Hematopoietic multipotent progenitor cell treated with erythropoietin and hydrocortisone succinate and interleukin-3 and kit ligand, for 4 days (in vitro differentiated cells): ENCODE measurements at places on chromosomes 2 and 18.
A peak's percentile ranks its signal among the peaks of the same experiment; 100 is the strongest.

DNA sequence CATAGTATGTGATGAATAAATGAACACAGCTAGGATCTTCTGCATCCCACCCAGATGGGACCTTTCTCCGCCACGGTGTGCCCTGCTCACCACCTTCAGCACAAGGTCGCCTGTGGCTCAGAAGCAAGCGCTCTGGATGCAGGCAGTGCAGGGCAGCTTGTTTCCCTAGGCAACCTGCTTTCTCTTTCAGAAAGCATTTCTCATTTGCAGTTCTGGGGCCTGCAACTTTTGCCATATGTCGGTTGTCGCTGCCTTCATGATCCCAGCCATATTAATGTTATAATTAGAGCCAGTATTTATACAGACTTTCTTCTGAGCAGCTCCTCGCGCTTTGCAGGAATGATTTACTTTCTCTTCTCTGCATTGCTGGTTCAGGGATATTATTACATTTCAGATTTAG, 692.8 kb downstream of the RNF144A start:
- no peak for DNase-seq

- no peak for DNase-seq
These were observed 141.9 kb downstream of the SUCLG1 start for GRCh38 chr2:84317135-84317534.

GRCh38 chr2:38217401-38218188, 141.6 kb upstream of the CYP1B1 start:
- DNase-seq: no peak

GRCh38 chr2:37674946-37675345, 3.5 kb upstream of the CDC42EP3 start:
- no peak for DNase-seq

- DNase-seq: peak; percentile 52
These were observed 12.0 kb downstream of the ALPG start for GRCh38 chr2:232418466-232419244.

DNA sequence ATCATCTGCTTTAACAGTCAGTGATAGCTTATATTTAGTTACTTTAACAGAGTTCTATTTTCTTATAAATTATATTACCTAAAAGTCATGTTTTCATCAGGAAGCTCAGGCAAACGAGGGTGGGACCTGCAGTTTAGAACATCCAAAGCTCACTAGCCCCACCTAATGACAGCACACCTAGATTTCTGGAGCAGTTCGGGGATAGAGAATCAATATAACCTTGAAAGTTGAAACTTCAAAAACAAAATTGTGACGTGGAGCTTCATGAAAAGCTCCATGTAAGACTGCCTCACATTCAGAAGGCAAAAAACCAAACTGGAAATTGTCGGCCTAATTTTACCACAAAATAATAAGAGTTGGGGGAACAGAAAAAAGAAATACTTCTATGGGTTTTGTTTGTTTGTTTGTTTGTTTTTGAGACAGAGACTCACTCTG, 185.9 kb upstream of the CCDC150 start:
- peak; percentile 65 for DNase-seq

DNA sequence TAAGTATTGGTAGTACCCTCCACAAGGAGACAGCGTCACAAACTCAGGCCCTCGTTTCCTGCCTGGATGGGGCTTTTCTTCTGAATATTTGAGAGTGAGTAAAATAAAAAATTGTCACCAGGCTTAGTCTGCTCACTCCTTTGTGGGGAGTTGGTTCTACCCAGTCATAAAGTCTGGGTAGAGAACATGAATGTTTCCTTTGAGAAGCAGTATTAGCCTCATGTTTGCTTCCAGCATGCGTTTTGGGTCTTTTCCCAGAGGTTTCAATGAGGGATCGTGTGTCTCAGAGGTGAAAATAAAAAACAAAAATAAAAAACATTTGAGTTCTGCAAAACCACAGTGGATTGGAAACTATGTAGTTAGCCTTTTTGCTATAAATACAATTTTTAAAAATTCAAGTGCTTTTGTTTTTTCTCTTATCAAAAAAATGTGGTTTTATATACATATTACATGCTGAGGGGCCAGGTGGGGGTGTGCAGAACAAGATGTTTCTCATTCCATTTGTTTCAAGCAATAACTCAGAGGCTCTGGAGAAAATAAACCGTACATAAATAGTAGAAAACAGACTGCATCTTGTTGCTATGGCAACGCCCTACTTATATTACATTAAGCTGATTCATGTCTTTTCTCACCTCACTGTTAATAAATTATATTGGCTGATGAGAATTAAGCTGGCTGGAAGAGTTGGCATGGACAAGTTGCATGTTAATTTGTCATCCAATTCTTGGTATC, 225.4 kb upstream of the FBXO11 start:
- DNase-seq: peak; percentile 65

- DNase-seq: peak; percentile 72
These were observed 98.0 kb downstream of the STPG4 start for GRCh38 chr2:47056868-47057686.

GRCh38 chr2:118937817-118938216, 4.2 kb upstream of the MARCO start:
- no peak for DNase-seq

GRCh38 chr2:3929374-3929773, 226.0 kb downstream of the DCDC2C start:
- DNase-seq: no peak

GRCh38 chr18:24214144-24214543, 75.3 kb downstream of the CABYR start:
- DNase-seq: no peak

DNA sequence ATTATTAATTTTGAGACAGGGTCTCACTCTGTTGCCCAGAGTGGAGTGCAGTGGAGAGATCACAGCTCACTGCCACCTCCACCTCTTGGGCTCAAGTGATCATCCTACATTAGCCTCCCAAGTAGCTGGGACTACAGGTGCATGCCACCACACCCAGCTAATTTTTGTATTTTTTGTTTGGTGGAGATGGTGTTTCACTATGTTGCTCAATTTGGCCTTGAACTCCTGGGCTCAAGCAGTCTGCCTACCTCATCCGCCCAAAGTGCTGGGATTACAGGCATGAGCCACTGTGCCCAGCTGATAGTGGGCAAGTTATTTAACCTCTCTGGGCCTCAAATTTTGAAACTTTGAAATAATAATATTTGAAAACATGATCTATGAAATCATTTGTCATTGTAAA, 26.5 kb downstream of the DCAF17 start:
- no peak for DNase-seq

GRCh38 chr2:6370753-6371551, 494.8 kb downstream of the CMPK2 start:
- DNase-seq: no peak

GRCh38 chr2:27962006-27962405, 71.5 kb downstream of the BABAM2 start:
- no peak for DNase-seq

GRCh38 chr2:55105456-55105855, 55.2 kb upstream of the RTN4 start:
- no peak for DNase-seq

GRCh38 chr2:130872741-130873125, 36.0 kb downstream of the ARHGEF4 start:
- no peak for DNase-seq

GRCh38 chr2:241794250-241794823, 14.7 kb upstream of the NEU4 start:
- DNase-seq: no peak

DNA sequence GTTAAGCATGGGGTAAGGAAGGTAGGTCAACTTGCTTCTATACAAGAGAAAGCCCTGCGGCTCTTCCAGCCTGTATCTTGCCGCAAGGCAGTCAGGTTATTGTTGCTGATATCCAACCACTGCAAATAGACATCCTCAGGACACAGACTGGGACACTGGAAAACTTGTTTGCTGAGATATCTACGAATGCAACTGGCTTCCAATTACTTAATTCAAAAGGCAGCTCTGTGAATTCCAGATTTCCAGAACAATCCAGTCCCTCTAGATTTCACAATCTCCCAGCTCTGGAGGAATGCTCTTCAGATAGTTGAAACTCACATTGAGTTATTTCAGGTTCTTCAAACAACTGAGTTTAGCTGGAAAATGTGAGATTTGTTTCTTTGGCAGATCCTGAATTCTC, 34.6 kb upstream of the SP9 start:
- no peak for DNase-seq

DNA sequence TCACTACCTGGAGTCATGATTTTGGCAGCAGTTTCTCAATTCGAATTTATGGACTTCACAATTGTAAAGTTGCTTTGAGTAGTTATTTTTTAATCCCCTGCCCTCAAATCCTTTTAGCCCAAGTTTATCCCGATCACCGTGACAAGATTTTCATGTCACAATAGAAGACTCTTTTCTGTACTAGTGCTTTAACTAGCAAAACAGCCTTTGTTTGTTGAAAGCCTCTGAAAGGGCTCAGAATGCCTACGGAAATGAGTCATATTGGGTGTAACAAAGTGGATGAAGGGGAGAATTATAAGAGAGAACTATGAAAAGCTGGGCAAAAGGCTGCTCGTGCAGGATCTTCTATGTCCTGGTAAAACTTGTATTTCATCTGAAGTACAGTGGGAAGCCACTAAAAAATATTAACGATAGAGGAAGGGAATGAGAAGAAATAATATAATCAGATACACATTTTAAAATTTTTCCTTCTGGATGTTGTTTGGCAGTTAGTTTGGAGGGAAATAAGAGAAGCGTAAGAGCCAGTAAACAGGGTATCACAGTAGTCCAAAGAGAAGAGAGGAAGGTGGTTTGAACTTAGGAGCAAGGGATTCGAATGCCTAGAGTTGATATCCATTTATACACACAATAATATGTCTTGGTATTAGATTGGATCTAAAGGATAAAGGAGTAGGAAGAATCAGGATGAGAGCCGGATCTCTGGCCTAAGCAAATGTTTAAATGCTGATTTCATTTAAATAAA, 114.9 kb downstream of the GALNT13 start:
- DNase-seq: no peak

DNA sequence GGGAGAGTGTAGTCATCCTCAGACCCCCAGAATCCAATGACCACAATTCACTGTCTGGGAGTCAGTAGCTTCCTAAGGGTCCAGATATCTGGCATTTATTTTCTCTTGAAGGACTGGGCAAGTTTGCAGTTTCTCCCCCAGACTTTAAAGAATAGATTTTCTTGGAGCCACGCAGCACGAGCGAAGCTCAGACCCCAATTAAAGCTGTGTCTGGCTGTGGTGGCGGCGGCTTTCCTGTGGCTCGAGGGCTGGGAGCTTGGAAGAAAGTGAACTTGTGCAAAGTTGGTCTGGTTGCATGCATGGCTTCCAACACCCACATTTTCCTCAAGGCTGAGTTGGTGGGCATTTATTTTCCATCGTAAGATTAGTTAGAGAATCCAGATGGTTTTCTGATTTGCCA, 105.0 kb downstream of the ACKR3 start:
- no peak for DNase-seq

- DNase-seq: no peak
These were observed 136.3 kb downstream of the CYP26B1 start for GRCh38 chr2:72011370-72011689.

DNA sequence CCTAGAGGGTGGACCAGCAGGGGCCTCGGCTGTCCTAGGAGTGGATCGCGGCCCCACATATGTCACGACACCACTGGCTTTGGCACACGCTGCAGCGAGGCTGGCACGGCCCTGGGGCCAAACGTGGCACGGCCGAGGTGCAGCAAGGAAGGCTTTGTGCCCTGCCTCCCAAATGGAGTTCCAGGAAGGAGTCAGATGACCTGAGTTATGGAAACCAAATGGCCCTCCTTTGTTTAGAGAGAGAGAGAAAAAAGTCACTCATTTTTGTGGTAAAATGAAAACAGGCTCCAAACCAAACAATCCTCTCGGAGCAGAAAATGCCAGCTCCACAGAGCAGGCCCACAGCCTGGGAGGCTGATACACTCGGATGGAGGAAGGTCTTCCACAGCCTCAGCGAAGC, 105.6 kb downstream of the ANTXR1 start:
- DNase-seq: no peak

GRCh38 chr2:150097901-150098531, 389.5 kb downstream of the RND3 start:
- no peak for DNase-seq

GRCh38 chr2:168186452-168186851, 60.9 kb downstream of the STK39 start:
- no peak for DNase-seq

GRCh38 chr2:59926731-59927130, 626.7 kb downstream of the BCL11A start:
- DNase-seq: no peak

- DNase-seq: no peak
These were observed 119.5 kb downstream of the NUP35 start for GRCh38 chr2:183243758-183244157.

- no peak for DNase-seq
These were observed 926.9 kb downstream of the TSN start for GRCh38 chr2:122682356-122682755.

DNA sequence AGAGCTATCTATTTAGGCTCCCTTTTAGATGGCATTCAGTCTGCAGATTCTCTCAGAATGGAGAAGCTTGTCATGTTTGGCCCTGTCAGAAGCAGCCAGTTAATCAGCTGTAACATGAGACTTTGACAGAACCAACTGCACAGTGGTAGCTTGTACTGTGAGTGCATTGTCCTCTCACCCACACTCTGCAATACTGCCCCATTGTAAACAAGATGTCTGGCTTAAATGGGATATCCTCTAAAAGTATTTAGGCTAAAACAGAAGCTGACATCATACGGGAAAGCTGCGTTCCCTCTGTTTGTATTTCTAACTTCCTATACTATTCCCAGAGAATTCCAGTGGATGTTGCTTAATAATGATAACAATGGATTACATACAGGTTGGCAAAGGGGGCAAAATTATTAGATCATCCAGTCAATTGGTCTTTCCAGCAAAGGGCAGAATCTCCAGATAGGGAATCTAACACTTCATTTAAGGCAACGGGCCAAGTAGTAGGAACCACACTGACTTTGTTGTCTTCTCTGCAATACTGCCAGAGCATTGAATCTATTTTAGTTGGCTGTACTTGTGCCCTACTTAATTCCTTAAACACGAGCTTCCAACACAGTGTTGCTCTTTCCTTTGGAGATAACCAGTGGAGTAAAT, 15.4 kb upstream of the STAT4 start:
- no peak for DNase-seq

DNA sequence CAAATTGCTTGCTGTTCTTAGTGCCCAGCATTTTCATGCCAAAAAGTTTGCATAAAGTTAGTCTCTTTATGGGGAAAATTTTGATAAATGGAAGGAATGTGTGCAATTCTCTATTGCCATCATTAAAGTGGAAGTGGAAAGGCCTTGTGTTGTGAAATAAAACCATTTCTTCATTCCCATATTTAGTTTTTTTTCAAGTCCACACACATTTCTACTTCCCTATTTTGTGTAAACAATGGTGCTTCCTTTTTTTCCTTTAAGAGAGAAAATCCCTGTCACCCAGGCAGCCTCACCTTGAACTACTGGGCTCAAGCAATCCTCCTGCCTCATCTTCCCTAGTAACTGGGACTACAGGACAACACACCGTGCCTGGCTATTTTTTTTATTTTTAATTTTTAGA, 42.3 kb upstream of the NCOA1 start:
- peak; percentile 59 for DNase-seq

GRCh38 chr2:11375689-11376027, 31.2 kb upstream of the ROCK2 start:
- DNase-seq: no peak

DNA sequence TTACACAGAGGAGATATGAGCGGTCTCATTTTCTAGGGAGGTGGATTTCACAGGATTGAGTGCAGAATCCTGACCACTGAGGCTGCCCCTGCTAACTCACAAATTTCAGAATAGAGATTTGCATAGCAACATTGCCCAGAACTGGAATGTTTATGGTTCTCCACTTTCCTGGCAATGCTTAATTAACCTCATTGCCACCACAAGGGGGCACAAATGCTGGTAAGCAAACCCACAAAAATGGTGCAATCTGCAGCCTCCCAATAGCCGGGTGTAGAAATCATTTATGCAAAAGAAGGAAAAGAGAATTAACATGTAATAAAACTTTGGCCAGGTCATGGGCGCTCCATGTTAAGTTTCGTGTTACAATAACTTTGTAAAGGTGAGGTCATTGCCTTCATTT, 112.4 kb downstream of the CYRIA start:
- peak; percentile 82 for DNase-seq
